ENCODE measurements at places on chromosomes 3 and 15.

DNA sequence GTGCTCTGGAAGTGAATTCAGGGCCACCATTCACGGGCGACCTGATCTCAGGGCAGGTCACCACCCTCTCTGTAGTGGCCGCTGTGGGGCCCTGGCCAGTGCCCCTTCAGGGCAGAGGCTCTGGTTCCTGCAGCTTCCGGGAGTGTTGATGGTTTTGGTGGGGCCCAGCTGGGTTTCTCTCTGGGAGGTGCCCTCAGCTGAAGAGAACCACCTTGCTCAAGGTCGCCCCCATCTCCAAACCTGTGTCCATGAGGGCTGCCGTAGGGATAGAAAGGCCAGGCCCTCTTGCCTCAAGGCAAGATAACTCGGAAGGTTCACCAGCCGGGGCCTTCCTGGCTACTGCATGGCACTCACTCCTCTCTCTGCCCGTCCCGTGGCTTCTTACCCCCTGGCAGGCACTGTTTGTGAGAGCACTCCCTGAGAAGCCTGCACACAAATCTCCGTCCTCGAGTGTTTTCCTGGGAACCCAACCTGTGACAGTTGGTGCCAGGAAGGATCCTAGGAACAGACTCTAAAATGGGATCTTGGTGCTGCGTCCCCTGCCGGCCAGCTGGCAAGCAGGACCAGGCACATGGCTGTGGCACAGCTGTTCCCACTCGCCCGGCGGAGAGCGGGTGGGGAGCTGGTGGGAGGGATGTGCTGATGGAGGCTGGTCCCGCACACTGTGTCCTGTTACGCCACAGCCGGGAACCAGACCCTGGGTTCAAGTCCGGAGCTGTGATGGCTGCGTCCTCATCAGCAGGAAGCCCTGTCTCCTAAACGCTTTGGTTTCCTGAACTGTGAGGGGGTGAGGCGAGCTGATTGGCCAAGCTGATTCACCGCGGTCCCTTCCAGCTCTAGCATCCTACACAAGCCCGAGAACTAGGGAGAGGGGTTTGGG lies 23.2 kb upstream of the PIGZ start:
- DNase-seq, result no peak

DNA sequence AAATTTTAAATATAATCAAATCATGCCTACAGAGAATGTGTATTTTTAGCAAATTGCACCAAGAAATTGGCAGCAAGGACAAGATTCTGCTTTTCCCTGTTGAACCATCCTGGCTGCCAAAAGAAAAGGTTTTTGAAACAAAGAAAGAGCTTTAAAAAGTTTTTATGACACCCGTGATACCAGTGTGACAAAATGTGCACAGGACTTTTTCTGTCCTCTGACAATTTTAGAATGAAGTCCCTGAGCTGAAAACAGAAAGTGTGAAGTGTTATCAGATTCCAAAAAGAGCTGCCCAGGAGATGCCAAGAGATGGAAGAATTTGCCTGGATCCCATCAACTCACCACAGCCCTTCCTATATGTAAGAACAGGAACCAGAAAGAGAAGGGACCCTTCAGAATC lies 33.2 kb upstream of the TMC3 start:
- no peak for DNase-seq

- no peak for DNase-seq
These were observed 280.2 kb upstream of the ICE2 start for GRCh38 chr15:60758961-60759729.

- DNase-seq, result no peak
These were observed 31.2 kb downstream of the PLOD2 start for GRCh38 chr3:146129750-146130149.

All from central memory CD4-positive, alpha-beta T cell (primary cell).